ENCODE measurements at places on chromosomes 7 and 10.

- peak; percentile 29 for DNase-seq
These were observed 624.9 kb downstream of the ARL4A start for GRCh38 chr7:13312307-13312706.

DNA sequence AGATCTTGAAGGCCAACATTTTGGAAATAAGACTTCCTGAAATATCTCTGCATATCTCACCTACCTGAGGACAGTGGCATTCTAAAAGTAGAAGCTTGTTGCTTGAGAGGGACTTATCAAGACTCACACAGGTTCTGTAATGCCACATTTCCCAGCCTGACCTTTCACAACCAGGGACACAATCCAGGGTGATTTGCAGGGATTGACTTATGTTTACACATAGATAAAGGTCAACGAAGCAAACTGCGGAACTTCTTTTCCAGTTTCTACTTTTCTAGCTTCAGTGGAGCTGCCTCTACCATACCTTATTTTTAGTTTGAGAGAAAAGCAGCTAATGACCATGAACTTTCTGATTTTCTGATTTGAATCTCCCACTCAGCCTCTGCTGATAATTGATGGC, 148.7 kb downstream of the SLC16A9 start:
- DNase-seq, result no peak

DNA sequence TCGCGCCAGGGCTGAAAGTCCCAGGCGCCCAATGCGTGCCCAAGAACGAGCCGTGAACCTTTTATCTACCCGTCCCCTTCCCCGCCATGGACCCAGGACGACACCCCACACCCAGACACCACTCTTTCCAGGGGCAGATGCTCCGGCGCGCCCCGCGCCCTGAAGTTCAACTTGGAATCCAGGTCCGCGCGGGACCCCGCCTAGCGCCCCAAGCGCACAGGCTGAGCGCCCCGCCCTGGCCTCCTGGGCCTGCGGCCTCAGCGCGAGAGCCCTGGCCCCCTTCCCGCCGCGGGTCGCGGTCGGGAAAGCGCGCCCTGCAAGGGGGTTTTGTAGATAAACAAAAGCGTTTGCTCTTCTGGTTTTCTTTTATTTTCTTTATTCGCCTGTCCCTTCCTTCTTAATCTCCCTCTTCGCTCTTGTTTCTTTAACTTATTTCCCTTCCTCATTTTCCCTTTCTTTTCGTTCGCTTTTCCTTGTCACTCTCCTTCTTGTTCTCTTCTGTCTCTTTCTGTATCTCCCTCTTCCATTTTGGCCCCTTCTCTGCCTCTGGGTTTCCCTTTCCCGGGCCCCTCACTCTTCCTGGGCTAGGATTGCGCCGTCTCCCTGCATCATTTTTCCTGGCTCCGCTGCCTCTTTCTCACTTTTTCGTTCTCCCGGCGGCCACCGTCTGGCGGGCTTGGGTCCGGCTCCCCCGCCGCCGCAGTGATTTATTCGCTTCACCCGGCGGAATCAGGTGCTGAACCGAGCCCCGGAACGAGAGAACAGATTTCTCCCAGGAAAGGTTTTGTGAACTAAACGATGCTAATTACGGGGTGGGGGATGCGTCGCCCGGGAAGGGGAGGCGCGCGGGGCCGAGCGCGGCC, 15.3 kb upstream of the PAX2 start:
- DNase-seq, result peak; percentile 77

GRCh38 chr7:50268990-50269389, 35.5 kb upstream of the IKZF1 start:
- DNase-seq, result no peak

- DNase-seq, result no peak
These were observed 337.8 kb downstream of the NRG3 start for GRCh38 chr10:82212753-82213152.

DNA sequence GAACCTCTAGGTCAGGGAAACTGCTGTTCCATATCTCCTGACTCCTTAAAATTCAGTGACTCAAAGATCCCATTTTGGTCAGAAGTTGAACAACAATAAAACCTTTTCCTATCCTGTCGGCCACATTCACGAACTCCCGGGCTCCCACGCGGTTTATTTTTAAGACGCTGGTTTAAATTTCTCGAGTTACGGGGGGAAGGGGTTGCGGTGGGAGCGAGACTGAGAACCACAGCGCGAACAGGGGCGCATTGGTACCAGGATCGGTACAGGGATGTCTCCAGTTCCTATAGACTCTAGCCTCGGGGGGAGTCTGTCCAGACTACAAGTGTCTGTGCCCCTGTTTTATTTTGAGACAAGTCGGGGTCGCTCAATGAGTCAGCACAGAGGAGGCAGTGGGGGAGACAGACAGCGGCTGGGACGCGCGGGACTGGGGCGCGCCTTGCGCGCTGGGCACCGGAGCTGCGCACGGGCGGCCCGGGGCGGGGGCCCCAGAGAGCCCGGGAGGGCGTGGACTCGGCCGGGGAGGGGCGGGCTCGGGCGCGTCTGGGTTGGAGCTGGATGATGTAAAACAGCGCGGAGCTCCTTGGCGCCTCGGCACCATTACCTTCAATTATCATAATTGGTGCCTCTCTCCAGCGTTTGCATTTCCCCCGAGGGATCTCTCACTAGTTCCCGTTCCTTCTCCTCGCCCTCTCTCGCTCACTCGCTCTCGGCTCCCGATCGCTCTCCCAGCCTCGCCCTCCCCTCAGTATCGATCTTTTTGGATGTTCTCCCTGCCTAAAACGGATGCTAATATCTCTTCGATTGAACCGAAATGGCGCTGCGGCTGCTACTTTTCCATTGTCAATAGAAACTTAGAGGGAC, 8.7 kb upstream of the BAMBI start:
- DNase-seq, result peak; percentile 81

GRCh38 chr7:106367664-106368063, 82.9 kb upstream of the NAMPT start:
- no peak for DNase-seq

DNA sequence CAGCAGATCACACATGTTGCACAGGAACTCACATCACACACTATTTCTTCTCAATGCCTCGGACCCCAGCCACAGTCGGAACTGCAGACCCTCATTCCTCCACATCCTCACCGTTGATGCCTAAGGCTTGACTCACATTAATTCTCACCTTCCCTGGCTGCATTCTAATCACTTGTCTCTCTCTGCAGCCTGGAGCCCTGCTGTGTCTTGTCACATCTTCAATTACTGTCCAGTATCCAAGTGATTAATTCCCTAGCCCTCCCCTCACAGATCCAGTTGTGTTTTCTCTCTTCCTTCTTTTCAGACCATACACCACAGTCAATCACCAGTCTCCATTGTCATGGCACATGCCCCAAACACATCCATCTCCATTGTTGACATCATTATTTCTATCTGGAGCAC, 592.4 kb upstream of the IGFBP3 start:
- peak; percentile 8 for DNase-seq

DNA sequence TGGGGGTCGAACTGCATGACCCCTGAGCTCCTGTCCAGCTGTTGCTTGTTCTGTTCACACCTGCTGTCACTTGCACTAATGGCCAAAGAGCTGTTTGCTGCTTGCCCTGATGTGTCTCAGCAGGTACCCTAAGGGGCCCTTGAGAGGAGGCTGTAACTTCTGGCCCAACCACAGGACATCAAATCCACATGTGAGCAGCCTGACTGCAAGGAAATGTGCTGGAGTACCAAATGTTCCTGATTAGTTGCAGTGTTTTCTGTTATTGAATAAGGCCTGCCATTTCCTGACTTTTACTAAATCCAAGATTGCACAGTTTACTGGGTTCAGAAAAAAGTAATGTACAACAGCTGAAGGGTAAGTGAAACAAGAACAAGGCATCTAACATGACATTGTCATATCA, 91.7 kb upstream of the IL6 start:
- no peak for DNase-seq
